ENCODE measurements at places on chromosomes 4 and X.
A peak's percentile ranks its signal among the peaks of the same experiment; 100 is the strongest.

DNA sequence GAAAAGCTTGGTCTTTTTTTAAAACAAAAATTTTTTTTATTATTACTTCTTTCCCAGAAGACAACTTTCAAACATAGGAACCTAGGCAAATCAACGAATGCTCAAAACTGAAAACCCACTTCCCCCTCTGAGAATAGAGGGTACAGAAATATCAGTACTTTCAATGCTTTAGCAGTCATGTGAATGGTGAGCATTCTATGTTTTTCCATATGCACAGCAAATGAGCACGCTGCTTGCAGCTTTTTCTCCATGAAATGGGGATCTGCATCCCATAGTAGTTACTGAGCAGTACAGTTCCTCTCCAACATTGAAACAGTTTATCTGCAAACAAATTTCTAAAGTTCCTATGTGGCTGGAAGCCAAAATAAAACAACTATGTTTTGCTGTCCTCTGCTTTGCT, 108.4 kb upstream of the BMP2K start:
- H3K27ac ChIP-seq = peak overlapping the region; percentile 53
- no peak for DNase-seq
- no peak overlapping the region for H3K4me3 ChIP-seq
- H3K36me3 ChIP-seq = no peaks in the 10 kb centered on the region
- H3K4me1 ChIP-seq = peaks cover 6% of the 10 kb centered on the region
- H3K27me3 ChIP-seq = no peaks in the 10 kb centered on the region

- DNase-seq = no peak
- H3K36me3 ChIP-seq = no peaks in the 10 kb centered on the region
- no peaks in the 10 kb centered on the region for H3K27me3 ChIP-seq
- H3K4me1 ChIP-seq = no peaks in the 10 kb centered on the region
- no peak overlapping the region for H3K27ac ChIP-seq
- no peak overlapping the region for H3K4me3 ChIP-seq
These were observed 243.7 kb downstream of the TENM3 start for GRCh38 chr4:182486881-182487280.

DNA sequence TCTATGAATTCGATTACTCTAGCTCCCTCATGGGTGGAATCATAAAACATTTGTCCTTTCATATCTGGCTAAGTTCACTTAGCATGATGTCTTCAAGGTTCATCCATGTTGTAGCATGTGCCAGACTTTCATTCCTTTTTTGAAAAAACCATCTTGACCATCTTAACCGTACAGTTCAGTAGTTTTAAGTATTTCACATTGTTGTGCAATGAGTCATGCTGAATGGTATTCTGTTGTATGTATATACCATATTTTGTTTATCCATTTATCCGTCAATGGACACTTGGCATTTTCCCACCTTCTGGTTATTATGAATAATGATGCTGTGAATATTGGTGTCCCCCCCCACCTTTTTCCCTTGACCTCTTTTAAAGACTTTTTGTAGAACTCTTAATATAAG, 72.4 kb upstream of the TLR2 start:
- no peaks in the 10 kb centered on the region for H3K27me3 ChIP-seq
- H3K36me3 ChIP-seq = no peaks in the 10 kb centered on the region
- H3K4me3 ChIP-seq = no peak overlapping the region
- no peak for DNase-seq

- H3K4me3 ChIP-seq = no peak overlapping the region
- H3K36me3 ChIP-seq = no peaks in the 10 kb centered on the region
These were observed 519.5 kb downstream of the FGF13 start for GRCh38 chrX:138191998-138192397.

- no peak for DNase-seq
- no peak overlapping the region for H3K27ac ChIP-seq
- no peaks in the 10 kb centered on the region for H3K27me3 ChIP-seq
- H3K36me3 ChIP-seq = no peaks in the 10 kb centered on the region
- H3K4me3 ChIP-seq = no peak overlapping the region
These were observed 18.0 kb downstream of the RBM10 start for GRCh38 chrX:47162927-47163583.

- H3K4me1 ChIP-seq = no peaks in the 10 kb centered on the region
- peaks cover 11% of the 10 kb centered on the region for H3K36me3 ChIP-seq
- no peak for DNase-seq
- no peak overlapping the region for H3K27ac ChIP-seq
- no peaks in the 10 kb centered on the region for H3K27me3 ChIP-seq
- H3K4me3 ChIP-seq = no peak overlapping the region
These were observed 28.4 kb downstream of the DDX60L start for GRCh38 chr4:168451744-168452390.

- H3K4me3 ChIP-seq = peak overlapping the region; percentile 60
- DNase-seq = peak; percentile 43
- H3K27me3 ChIP-seq = no peaks in the 10 kb centered on the region
- peak overlapping the region; percentile 96 for H3K27ac ChIP-seq
- H3K36me3 ChIP-seq = no peaks in the 10 kb centered on the region
- H3K4me1 ChIP-seq = peaks cover 8% of the 10 kb centered on the region
These were observed 901 bp downstream of the JADE1 start for GRCh38 chr4:128810331-128810870.

- H3K4me1 ChIP-seq = no peaks in the 10 kb centered on the region
- H3K27me3 ChIP-seq = no peaks in the 10 kb centered on the region
- no peaks in the 10 kb centered on the region for H3K36me3 ChIP-seq
- no peak overlapping the region for H3K4me3 ChIP-seq
These were observed 26.5 kb upstream of the FUNDC1 start for GRCh38 chrX:44569122-44569521.

DNA sequence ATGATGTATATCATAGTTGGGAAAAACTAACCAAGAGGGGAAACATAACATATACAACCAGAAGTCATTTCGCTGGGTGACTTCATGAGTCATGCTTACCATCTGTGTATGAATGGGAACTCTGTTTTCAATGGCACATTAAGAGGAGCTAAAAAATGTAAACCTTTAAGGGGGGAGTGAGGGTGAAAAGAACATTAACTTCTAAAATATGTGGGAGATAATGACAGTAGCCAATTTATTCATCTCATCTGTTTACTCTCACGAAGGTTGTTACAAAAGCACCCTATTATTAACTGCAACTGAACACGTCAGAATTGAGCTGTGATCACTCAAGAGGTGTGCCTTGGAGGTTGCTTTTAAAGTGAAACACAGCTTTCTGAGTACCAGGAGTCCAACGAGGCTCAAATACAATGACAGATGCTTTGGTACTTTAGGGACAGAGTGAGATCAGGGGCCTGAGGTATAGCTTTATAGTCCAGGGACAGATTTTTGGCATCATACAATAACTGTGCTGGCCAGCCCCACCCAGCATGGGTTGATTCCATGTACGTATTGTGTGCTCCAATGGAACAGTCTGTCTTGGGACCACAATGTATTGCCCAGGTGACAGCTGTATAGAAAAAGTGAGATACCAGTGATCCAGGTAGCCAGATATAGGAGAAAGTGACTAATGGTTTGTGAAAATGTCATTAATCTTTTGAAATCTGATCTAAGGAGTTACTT, 107.3 kb downstream of the AMMECR1 start:
- no peak overlapping the region for H3K27ac ChIP-seq
- H3K4me1 ChIP-seq = no peaks in the 10 kb centered on the region
- H3K27me3 ChIP-seq = no peaks in the 10 kb centered on the region
- no peak overlapping the region for H3K4me3 ChIP-seq
- DNase-seq = no peak

- no peaks in the 10 kb centered on the region for H3K4me1 ChIP-seq
- no peak overlapping the region for H3K4me3 ChIP-seq
- no peaks in the 10 kb centered on the region for H3K36me3 ChIP-seq
- DNase-seq = no peak
- H3K27ac ChIP-seq = no peak overlapping the region
These were observed 6.8 kb upstream of the CISD2 start for GRCh38 chr4:102862016-102862415.

- DNase-seq = peak; percentile 30
- H3K36me3 ChIP-seq = no peaks in the 10 kb centered on the region
- H3K27ac ChIP-seq = peak overlapping the region; percentile 56
- H3K4me3 ChIP-seq = peak overlapping the region; percentile 31
- H3K4me1 ChIP-seq = no peaks in the 10 kb centered on the region
These were observed 120.2 kb upstream of the PJA1 start for GRCh38 chrX:69285401-69285877.

- DNase-seq = no peak
- H3K27ac ChIP-seq = peak overlapping the region; percentile 99
- no peaks in the 10 kb centered on the region for H3K36me3 ChIP-seq
- H3K27me3 ChIP-seq = no peaks in the 10 kb centered on the region
These were observed 2.8 kb downstream of the STAG2 start for GRCh38 chrX:123964156-123964834.

- DNase-seq = no peak
- H3K27me3 ChIP-seq = no peaks in the 10 kb centered on the region
- no peak overlapping the region for H3K4me3 ChIP-seq
- no peaks in the 10 kb centered on the region for H3K4me1 ChIP-seq
- H3K27ac ChIP-seq = no peak overlapping the region
- no peaks in the 10 kb centered on the region for H3K36me3 ChIP-seq
These were observed 138.8 kb downstream of the AREG start for GRCh38 chr4:74583757-74584156.

GRCh38 chr4:74057588-74057987, 19.1 kb upstream of the CXCL3 start:
- H3K27ac ChIP-seq = no peak overlapping the region
- H3K36me3 ChIP-seq = no peaks in the 10 kb centered on the region

DNA sequence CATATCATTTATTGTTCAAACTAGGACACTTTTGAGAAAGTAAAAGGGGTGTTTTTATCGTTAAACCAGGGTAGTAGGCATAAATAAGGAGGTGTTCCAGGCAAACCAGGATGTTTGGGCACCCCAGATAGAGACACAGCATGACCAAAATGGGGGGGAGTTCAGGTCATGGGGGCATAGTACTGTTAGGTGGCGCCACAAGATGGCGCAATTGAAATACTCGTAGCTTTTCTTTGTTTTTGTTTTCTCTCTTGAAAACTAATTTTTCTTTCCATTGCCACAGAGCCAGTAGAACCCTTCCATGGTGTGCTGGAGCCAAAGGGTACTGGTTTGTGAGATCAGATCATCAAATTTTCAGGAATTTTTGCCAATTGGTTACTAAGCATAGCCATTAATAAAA, 283.4 kb downstream of the BCOR start:
- DNase-seq = peak; percentile 27
- H3K27ac ChIP-seq = no peak overlapping the region
- no peaks in the 10 kb centered on the region for H3K27me3 ChIP-seq
- H3K4me3 ChIP-seq = no peak overlapping the region
- H3K4me1 ChIP-seq = no peaks in the 10 kb centered on the region

DNA sequence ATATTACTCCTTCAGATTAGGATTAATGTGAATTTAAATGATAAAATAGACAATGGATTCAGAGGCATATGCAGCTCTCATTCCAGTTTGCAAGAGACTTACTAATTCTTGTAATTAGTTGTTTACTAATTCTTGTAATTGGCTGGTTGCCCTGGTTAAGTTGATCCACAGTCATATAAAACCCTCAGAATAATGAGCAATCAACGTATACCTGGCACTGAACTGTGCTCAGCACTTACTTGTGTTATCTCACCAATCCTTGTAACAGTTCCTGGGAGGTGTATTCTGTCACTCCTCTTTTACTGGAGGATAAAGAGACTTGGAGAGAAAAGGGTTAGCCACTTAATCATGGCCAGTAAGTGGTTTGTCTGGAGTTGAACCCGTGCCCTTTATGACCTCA, 10.5 kb downstream of the HERC5 start:
- no peak overlapping the region for H3K27ac ChIP-seq
- no peak for DNase-seq
- H3K27me3 ChIP-seq = no peaks in the 10 kb centered on the region

GRCh38 chr4:2898001-2898400, 54.4 kb downstream of the ADD1 start:
- no peaks in the 10 kb centered on the region for H3K4me1 ChIP-seq
- H3K4me3 ChIP-seq = no peak overlapping the region
- H3K27ac ChIP-seq = no peak overlapping the region
- no peak for DNase-seq
- H3K27me3 ChIP-seq = no peaks in the 10 kb centered on the region

DNA sequence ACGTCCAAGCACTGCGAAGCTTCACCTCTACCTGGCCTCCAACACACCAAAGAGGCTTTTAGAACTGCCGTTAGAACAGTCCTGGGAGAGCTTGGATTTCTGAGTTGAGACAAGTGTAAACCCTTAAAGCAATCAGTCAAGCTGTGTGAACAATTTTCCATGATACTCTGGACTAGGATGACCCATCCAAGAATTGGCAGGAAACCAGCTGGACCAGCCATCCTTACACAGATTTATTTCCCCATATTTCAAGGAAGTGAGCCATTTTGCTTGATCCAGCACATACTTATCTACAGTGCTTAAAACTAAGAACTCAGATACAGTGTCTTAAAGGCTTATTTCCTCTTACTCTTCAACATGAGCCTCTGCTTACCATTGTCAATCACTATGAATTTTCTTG, 340.7 kb upstream of the HS3ST1 start:
- no peak overlapping the region for H3K27ac ChIP-seq
- no peak for DNase-seq
- no peaks in the 10 kb centered on the region for H3K4me1 ChIP-seq
- H3K27me3 ChIP-seq = no peaks in the 10 kb centered on the region

DNA sequence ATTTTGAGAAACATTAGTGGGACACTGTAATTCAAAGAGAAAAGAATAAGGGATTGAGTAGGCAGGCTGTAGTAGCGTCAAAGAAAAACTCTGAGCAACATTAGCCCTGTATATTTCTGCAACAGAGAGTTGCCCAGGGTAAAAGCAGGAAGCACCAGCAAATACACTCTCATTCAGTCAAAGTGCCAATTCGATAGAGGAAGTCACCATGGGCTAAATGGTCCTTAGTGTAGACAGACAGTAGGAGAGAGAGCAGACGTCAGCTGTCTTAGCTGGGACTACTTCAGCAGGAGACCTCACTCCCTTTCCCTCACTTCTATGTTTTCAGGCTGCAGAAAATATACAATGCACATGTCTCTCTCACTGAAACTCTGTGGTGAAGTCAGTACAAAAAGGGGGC, 2073.8 kb upstream of the TENM3 start:
- no peaks in the 10 kb centered on the region for H3K4me1 ChIP-seq
- no peak for DNase-seq
- no peak overlapping the region for H3K27ac ChIP-seq
- H3K4me3 ChIP-seq = no peak overlapping the region

DNA sequence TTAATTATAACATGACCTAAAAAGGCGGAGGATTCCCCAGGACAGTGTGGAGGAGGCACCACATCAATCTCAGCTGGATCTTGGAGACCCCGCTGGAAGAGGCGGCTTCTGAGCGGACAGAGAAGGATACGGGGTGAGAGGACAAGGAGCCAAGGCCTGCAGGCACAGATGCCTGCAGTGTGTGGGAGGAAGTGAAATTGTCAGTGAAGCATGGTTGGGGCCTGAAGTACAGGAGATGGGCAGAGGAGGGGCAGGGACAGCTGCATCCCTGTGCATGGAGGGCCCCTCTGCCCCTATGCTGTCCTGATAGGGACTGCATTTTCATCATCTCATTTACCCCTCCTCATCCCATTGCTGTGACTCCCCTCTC, 1.7 kb upstream of the SLC2A9 start:
- no peak overlapping the region for H3K4me3 ChIP-seq
- no peak for DNase-seq
- no peaks in the 10 kb centered on the region for H3K36me3 ChIP-seq
- H3K4me1 ChIP-seq = peaks cover 12% of the 10 kb centered on the region
- peak overlapping the region; percentile 25 for H3K27ac ChIP-seq
- H3K27me3 ChIP-seq = no peaks in the 10 kb centered on the region

GRCh38 chr4:51963841-51964517, 56.2 kb downstream of the LRRC66 start:
- H3K4me1 ChIP-seq = no peaks in the 10 kb centered on the region
- H3K4me3 ChIP-seq = no peak overlapping the region
- DNase-seq = no peak
- H3K36me3 ChIP-seq = no peaks in the 10 kb centered on the region
- no peaks in the 10 kb centered on the region for H3K27me3 ChIP-seq
- H3K27ac ChIP-seq = no peak overlapping the region

Measured in transverse colon (tissue), 4 donors.